ENCODE measurements at places on chromosomes 7 and 10. TPM values are rescaled to one million over a fixed set of nuclear protein-coding genes. Genes with fewer than 3 reads are reported as not detected.
A peak's percentile ranks its signal among the peaks of the same experiment; 100 is the strongest.

DNA sequence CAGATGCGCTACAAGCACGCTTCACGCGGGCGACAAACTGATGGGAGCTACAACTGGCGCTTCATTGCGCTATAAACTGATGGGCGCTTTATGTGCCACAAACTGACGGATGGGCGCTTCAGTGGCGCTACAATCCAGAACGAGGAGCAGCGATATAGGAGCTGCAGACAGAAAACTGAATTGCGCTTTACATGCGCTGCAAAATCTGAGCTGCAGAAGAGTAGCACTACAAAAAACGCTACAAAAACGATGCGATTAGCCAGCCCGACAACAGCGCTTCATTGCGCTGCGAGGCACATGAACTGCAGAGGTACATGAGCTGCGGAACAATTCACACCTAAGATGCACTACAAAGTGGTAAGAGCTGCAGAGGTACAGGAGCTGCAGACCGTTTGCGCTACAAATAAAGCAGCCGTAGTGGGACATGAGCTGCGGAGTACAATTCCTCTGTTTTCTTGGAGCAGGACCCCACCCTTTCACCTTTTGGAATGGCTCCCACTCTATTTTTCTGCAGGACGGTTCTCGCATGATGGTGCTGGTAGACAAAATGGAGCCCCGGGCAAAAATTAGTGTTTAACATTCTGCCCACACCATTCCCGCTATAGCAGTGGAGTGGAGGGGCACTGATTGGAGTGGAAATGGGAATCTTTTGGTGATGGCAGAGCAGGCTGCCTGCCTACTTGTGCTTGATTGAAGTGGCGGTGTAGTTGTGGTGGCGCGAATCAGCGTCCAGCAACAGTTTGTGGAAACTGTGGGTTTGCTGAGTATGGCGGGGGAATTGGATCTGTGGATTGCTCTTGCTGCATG is 1.2 kb upstream of the SGCE start:
- DNase-seq, result peak; percentile 21

DNA sequence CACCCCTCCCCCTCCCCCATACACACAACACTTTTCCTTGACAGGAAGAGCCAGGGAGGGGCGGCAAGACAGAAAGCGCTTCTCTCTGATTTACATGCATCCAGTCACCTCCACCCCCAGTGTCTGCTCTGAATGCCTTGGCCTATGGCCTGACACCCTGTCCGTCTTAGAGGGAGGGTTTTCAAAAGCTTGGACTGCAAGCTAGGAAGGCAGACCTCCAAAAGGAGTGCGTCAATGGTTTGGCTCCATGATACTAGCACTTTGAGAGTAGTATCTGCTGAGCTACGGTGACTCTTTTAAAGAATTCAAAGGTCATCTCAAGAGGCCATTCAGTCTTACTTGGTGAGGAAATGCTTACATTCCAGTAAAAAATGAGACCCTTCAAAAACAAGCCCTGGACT is 20.3 kb upstream of the PAX2 start:
- DNase-seq, result no peak

RBM20 gene
- 0.72 TPM for total RNA-seq

GRCh38 chr7:5704534-5704922 is 76.9 kb downstream of the RNF216 start:
- peak; percentile 75 for DNase-seq
